ENCODE measurements at places on chromosomes 5 and 9.
A peak's percentile ranks its signal among the peaks of the same experiment; 100 is the strongest.

- ATAC-seq: no peak
Observed at GRCh38 chr5:53943938-53944337, 366.4 kb downstream of the ARL15 start.

- ATAC-seq: peak; percentile 69
Observed at GRCh38 chr9:99819123-99819855, 2.4 kb upstream of the NR4A3 start.

GRCh38 chr5:7548596-7548995 is 152.7 kb downstream of the ADCY2 start:
- no peak for ATAC-seq

DNA sequence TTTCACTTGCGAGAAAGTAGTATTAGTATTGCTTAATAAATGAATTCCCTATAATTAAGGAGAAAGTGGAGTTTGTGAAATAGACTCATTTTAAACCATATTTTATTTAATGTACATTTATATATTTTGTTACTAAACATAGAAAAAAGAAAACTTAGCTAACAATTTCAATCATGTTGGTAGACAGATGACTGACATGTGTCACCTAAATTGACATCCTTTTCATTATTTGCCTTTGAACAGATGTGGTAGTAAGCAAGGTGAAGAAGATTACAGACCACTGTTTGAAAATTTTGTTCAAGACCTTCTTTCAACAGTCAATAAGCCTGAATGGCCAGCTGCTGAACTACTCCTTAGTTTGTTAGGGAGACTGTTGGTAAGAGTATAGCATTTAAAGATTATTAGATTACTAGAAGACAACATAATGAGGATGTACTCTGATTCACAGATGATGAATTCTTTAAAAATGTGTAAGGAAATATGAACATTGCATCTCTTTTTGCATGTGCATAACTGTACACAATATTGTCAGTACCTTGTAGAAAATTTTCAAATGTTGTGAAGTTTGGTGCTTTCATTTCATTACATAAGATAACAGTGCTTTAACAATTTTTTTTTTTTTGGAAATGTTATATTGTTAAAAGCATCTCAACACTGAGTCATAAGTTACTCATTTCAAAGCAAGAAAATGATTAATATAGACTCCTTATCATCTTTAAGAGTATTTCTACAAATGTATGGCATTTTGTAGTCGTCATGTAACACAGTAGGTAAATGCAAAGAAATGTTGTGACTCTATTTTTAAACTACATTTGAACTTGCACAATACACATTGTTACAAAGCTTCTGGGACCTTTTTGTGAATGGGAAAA is 139.5 kb downstream of the NIPBL start:
- ATAC-seq: no peak

DNA sequence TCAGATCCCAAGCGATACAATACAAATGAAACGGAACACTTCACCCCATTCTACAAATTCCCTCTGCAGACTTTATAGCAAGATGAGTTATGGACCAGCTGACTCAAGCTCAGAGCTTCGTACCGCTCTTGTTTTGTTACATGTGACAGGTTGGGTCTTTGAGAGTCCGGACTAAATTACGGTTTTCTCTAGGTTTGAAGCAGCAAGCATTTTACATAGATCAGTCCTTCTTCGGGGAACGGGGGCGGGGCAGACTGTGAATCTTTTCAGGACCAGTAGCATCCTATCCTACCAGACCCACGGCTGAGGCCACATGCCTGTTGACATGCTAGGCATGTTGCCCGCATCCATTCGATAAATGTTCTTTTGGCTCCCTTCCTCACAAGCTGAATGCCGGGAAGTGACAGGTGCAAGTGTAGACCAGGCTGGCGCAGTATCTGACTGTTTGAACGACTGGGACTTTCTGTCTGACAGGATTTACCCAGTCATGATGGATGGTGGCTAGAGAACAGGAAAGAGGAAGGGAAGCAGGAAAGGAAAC is 811.0 kb upstream of the GRAMD2B start:
- ATAC-seq: no peak

DNA sequence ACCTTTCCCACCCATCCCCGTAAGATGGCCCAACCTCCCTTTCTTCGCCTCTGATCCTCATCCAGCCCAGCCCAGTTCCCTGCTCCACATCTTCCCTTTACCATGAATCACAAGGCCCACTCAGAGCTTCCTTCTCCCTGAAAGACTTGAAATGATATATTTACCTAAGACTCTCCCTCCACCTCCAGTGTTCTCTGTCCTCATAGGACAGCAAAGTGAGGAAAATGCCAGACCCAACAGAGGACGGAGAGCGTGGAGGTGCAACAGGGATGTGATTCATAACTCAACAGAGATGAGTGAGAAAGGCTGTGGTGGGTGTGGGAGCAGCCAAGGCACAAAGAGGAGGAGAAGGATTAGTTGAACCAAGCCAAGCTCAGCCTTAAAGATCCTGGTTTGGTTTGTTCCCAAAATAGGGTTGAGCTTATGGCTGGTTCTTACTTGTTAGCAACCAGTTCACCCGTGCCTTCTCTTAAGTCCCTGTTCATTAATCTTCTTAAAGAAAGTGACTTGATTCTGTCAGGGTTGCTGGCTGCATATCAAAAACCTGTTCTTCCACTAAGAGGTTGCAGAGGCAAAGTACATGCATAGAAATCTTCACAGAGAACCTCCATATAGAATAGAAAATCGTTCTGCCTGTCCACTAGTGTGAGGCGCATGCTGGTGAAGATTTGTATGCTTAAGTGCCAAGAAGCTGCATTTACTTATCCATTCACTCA is 183.2 kb downstream of the ACTL7B start:
- no peak for ATAC-seq

GRCh38 chr5:151189151-151189550 is 31.6 kb upstream of the ANXA6 start:
- ATAC-seq: no peak

DNA sequence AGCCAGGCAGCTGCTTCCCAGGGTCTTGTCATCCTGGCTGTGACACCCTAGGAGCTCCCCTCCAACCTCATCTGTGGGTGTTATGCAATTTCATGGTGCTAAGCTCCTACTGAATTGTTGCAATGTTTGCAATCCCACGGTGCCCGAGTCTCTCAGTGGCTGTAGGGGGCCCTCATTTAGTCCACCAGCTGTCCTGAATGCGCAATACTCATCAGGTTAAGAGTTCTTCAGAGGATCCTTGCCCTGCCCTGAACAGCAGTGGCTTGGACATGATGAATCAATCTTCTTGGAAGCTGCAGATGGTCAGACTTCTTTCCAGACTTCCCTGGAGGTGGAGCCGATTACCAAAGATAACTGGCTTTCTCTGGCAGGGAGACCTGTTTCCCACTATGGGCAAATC is 584.1 kb downstream of the CCDC171 start:
- peak; percentile 76 for ATAC-seq

GRCh38 chr5:63960646-63961045 is 1.6 kb downstream of the HTR1A start:
- no peak for ATAC-seq

DNA sequence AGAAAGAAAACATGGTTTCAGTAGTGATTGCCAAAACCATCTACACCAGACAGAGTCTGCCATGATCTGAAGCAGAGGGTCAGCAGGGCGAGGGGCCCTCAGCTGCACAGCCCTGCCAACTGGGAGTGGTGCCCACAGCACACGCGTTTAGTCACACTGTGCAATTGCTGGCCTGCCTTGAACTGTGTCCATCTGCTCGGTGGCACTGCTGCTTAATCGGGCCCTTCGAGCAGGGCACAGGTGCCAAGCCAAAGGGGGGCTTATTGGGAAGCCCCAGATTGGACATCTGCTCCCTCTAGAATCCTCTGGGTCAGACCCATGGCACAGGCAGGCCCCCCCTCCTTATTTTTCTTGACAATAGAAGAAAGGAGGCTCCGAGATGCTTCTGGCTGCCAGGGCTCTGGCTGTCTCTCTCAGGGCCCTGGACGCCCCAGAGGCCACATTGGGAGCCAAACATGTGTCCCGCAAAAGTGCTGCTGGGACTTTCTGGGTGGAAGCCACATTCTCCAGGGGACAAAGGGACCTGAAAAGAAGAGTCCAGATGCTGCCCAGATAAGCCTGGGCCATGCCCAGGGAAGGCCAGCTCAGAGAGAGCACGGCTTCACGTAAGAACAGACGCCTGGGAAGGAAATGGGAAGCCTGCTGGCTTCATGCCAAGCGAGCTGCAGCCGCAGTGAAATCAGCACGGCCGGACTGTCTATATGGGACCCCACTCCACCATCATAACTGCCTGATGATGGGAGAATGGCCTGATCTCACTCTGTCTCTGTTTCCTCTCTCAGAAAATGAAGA is 349.2 kb downstream of the GADD45G start:
- ATAC-seq: no peak

DNA sequence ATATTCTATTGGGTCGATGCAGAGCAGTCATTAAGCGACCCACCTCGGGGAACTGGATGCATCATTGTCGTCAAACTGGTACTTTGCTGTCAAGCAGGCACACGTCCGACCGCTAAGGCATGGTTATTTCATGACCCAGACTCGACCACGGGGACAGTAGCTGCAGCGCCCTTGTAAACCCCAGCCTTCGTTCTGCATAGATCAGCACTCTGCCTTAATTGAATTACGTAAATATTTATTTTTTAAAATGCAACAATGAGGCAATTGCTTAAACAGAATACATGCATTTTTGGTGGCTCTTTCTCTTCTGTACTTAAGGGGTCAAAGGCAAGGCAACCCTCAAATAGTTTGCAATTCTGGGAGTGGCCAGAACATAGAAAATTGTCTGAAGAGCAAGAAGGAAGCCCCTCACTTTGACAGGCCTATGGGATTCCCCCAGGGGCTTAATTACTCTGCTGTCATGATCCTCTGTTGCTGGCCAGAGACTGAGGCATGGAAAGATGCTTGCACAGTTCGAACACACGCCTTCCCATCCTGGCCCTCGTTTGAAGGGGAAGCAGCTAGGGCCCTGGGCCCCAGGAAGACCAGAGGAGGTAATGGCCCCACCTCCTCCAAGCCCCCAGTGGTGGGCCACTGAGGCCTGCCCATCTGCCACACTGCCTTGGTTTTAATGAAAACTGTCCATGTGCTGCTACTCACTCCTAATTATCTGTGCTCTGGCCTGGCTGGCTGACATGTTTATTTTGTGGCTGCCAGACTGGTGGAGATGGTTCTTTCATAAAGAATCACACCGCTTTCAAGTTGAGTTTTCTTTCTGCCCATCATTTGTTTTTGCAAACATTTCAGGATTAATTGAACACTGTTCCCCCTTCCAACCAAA is 169.7 kb upstream of the MAST4 start:
- no peak for ATAC-seq
